Kidney epithelial cell (primary cell): ENCODE measurements at places on chromosomes 7 and 10. TPM values are rescaled to one million over a fixed set of nuclear protein-coding genes. Genes with fewer than 3 reads are reported as not detected.

DNA sequence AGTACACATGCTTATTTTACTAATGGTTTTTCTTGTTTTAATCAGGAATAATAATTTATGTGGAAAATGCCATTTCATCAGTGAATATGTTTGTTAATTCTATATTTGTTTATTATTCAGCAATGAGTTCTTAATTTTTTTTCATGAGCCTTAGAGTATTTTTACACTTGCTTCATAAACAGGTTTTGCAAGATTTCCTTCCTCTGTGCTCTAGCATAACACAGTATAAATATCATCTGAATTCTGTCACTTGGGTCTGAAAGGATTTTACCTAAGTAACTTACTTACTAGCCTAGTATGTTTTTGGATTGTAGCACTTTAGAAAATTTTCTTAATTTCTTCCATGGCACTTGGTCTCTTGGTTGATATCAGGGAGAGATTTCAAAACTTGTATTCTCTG, 45.8 kb downstream of the GLCCI1 start:
- no peak for DNase-seq

DNA sequence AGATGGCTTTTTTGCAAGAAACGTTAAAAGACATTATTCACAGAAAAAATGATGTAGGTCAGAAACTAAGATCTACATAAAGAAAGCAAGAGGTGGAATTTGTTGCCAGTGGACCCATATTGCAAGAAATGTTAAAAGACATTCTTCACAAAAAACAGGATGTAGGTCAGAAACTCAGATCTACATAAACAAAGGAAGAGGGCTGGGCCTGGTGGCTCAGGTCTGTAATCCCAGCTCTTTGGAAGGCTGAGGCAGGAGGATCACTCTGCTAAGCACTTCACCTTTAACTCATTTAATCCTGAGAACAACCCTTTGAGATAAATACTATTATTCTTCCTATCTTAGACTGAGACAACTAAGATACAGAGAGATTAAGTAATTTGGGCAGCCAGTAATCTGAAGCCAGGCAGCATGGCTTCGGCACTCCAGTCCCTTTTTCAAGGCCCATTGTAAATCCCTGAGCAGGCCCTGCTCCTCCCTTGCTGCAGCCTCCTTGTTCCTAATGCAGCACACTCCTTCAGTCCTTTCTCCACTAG, 11.6 kb downstream of the ZFAND4 start:
- DNase-seq, result no peak

DNA sequence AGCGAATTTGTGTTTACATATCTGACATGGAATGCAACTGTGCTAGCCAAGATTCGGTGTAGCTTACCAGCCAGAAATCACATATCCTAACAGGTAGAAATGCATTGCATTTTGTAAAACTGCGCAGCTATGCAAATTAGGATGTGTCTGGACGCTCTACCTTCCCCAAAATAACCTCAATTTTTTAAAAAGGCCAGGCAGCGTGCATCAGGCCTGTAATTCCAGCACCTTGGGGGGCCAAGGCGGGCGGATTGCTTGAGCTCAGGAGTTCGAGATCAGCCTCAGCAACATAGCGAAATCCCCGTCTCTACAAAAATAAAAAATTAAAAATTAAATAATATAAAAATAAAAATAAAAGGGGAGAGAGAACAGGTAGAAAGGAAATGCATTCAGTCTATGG, 305.0 kb downstream of the TYW1 start:
- DNase-seq, result no peak

- no peak for DNase-seq
Measured at GRCh38 chr10:1736144-1736971, 967 bp downstream of the ADARB2 start.

GRCh38 chr7:87047-87446, 105.3 kb upstream of the FAM20C start:
- no peak for DNase-seq

DNA sequence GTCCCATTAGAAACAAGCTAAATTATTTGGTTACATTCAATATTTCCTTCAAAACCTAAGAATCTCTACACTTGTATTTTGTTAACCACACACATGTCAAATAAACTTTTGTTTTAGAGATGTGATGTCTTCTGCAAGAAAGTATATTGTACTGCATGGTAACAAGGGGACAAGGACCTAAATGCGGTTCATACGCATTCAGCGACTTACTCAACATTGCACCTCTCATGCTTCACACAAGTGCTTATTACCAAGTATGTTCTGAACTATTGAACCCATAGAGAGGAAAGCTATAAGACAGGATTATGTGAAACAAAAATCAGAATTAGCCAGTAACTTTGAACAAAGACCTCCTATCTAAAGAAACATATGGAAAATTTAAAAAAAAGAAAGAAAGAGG, 68.3 kb downstream of the CREB5 start:
- no peak for DNase-seq

DNA sequence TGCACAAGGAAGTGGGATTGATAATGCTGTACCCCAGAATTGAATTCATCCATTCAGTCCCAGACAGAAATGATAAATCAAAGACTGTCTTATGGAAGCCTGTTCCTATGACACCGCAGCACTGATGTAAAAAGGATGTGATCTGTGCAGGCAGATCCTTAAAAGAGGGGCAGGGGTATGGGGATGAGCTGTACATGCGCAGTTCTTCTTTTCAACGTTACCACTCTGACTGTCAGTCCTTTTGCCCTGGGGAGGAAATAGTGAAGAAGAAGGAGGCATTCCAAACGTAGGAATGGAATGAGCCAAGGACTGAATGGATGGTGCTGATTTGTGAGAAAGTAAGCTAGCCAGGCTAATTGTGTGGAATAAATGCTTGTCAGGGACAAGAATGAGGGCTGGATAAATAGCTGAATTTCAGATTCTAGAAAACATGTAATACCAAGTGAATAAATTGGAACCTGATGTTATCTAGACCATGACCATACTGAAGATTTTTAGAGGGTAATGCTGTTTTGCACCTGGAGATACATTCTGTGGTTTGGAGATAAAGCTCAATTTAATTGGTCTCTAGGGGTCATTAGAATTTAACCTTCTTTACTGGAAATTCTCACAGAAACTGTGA, 509.3 kb downstream of the SORCS3 start:
- DNase-seq, result no peak

SUV39H2 gene
- 6.9 and 11.7 TPM in 2 replicates for total RNA-seq
